ENCODE measurements at places on chromosomes 6 and 20. TPM values are rescaled to one million over a fixed set of nuclear protein-coding genes. Genes with fewer than 3 reads are reported as not detected.
A peak's percentile ranks its signal among the peaks of the same experiment; 100 is the strongest.

DNA sequence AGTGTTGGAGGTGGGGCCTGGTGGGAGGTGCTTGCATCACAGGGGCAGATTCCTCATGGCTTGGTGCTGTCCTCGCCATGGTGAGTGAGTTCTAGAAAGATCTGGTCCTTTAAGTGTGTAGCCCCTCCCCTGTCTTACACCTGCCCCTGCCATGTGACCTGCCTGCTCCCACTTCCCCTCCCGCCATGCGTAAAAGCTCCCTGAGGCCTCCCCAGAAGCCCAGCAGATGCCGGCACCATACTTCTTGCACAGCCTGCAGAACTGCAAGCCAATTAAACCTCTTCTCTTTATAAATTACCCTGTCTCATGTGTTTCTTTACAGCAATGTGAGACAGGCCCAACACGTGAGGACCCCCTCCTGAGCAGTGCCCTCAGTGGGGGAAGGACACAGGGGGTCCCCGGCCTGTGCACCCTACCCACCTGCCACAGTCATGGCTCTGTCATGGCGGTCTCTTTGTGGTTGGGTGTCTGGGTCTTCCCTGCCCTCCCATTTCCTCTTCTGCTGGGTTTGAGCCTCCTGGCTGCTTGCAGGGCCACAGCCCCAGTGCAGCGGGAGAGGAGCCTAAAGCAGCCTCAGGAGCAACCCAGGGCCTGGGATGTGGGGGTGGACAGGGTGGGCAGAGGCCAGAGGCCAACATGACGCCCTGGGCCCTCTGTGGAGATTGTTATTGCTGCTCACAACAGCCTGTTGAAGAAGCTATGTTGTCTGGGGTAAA, 87.2 kb upstream of the QKI start:
- H3K27me3 ChIP-seq, result no peaks in the 10 kb centered on the region
- H3K4me1 ChIP-seq, result no peaks in the 10 kb centered on the region
- no peak for DNase-seq

The SEL1L2 gene
- total RNA-seq, result not detected

The RRAGD gene
- 49.8 TPM for total RNA-seq

GRCh38 chr6:96466147-96466863, 55.3 kb upstream of the UFL1 start:
- no peak overlapping the region for H3K27ac ChIP-seq
- no peaks in the 10 kb centered on the region for H3K4me1 ChIP-seq
- H3K4me3 ChIP-seq, result no peak overlapping the region
- no peaks in the 10 kb centered on the region for H3K27me3 ChIP-seq

DNA sequence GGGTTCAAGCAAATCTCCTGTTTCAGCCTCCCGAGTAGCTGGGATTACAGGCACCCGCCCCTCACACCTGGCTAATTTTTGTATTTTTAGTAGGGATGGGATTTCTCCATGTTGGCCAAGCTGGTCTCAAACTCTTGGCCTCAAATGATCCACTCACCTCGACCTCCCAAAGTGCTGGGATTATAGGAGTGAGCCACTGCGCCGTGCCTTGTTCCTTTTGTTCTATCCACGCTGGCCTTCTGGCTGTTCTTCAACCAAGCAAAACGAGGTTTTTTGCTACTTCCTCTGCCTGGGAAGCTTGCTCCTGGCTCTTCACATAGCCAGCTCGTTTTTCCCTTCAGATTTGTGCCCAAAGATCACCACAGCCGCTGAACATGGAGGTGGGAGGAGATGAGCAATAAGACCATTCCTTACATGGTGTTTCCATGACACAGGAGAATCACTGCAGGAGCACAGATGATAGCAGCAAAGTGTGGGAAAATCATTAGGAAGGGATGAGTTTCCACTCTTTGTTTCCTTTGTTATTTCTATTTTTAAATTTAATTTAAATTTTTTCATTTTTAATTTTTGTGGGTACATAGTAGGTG, 201.0 kb upstream of the ZNF217 start:
- peaks cover 6% of the 10 kb centered on the region for H3K4me1 ChIP-seq
- H3K27me3 ChIP-seq, result no peaks in the 10 kb centered on the region
- H3K27ac ChIP-seq, result no peak overlapping the region
- DNase-seq, result no peak

- no peaks in the 10 kb centered on the region for H3K36me3 ChIP-seq
- no peaks in the 10 kb centered on the region for H3K4me1 ChIP-seq
- no peak overlapping the region for H3K4me3 ChIP-seq
- no peaks in the 10 kb centered on the region for H3K27me3 ChIP-seq
- DNase-seq, result peak; percentile 63
Measured at GRCh38 chr6:110493253-110493800, 16.9 kb upstream of the SLC22A16 start.

GRCh38 chr6:127186889-127187288, 68.4 kb downstream of the RSPO3 start:
- DNase-seq, result peak; percentile 33
- no peak overlapping the region for H3K27ac ChIP-seq
- no peak overlapping the region for H3K4me3 ChIP-seq
- no peaks in the 10 kb centered on the region for H3K4me1 ChIP-seq
- no peaks in the 10 kb centered on the region for H3K27me3 ChIP-seq

- no peaks in the 10 kb centered on the region for H3K27me3 ChIP-seq
- H3K4me3 ChIP-seq, result no peak overlapping the region
- H3K36me3 ChIP-seq, result no peaks in the 10 kb centered on the region
- H3K4me1 ChIP-seq, result peaks cover 26% of the 10 kb centered on the region
- no peak for DNase-seq
Measured at GRCh38 chr6:28139860-28140543, 1.7 kb upstream of the ZKSCAN8 start.

DNA sequence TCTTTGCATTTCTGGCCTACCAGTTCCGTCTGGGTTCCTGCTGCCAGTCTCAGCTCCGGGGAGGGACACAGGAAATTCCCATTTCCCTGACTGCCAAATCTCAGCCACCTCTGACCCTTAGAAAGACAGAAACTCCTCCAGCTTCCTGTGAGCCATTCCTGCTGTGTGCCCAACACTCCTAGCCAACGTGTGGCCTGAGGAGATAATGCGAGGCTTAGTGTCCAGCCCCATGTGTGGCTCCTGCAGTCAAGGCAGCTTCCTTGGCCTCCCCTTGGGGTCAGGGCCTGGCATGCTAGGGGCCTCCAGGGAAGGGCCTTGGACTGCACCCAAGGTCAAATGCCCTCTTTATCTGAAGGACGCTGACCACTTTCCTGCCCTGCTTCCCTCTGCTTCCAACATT, 45.1 kb downstream of the MAFB start:
- no peak overlapping the region for H3K4me3 ChIP-seq
- no peaks in the 10 kb centered on the region for H3K36me3 ChIP-seq

DNA sequence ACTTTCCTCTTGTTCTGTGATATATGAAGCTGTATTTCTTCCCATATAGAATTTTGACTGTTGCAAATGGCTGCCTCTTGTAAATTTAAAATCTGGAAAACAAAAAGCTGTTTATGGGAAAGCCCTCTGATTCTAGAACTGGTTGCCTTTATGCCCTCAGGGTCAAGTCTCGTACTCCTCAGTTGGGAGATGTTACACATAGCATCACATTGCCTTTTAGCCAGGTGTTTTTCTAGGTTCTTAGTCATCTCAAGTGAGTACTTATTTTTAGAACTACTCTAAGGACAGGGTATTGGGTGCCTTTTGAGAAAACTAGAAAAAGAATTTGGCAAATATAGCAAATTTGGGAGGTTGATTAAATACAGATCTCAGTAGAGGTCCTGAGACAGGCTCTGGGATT, 58.5 kb downstream of the ANKS1A start:
- H3K27ac ChIP-seq, result no peak overlapping the region
- H3K36me3 ChIP-seq, result no peaks in the 10 kb centered on the region
- H3K4me1 ChIP-seq, result no peaks in the 10 kb centered on the region

DNA sequence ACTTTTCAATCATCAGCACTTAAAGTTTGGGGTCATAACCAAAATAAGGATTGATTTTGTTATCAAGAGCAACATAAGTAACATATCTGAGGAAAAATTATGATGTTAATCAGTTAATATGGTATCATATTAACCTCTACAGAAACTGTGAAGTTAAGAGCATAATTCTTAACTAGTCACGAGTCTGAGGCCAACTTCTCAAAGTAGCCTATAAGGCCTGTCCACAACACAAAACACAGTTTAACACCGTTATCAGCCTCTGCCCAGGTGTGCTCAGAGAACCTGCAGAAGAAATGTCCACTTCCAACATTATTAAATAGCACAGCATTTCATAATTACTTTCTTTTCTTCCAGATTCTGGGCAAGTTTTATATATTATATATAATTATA, 1.1 kb downstream of the STX7 start:
- no peaks in the 10 kb centered on the region for H3K36me3 ChIP-seq
- peaks cover 40% of the 10 kb centered on the region for H3K4me1 ChIP-seq
- H3K27ac ChIP-seq, result peak overlapping the region; percentile 77
- H3K27me3 ChIP-seq, result no peaks in the 10 kb centered on the region
- peak overlapping the region; percentile 57 for H3K4me3 ChIP-seq

DNA sequence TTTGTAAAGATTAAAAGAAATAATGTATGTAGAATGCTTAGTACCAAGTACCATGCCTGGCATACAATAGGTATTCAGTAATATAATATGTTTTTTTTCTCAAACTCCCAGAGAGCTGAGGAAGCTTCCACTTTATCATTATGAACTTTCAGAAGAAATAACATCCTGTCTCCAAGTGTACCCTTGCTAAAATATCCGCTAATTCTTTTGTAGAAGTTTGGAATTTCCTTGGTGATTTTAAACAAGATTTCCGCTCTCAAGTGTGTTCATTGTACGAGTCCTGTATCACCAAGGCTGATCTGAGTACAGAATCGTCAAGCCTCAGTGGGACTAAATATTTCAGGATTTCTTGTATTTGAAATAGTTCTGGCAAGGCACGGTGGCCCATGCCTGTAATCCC, 16.1 kb upstream of the RNF144B start:
- no peaks in the 10 kb centered on the region for H3K27me3 ChIP-seq
- H3K4me1 ChIP-seq, result no peaks in the 10 kb centered on the region
- no peak for DNase-seq
- no peaks in the 10 kb centered on the region for H3K36me3 ChIP-seq
- no peak overlapping the region for H3K27ac ChIP-seq

- no peaks in the 10 kb centered on the region for H3K4me1 ChIP-seq
- peaks cover 30% of the 10 kb centered on the region for H3K36me3 ChIP-seq
- H3K27me3 ChIP-seq, result no peaks in the 10 kb centered on the region
- no peak overlapping the region for H3K27ac ChIP-seq
- DNase-seq, result peak; percentile 45
Measured at GRCh38 chr20:34544109-34544796, 14.3 kb upstream of the MAP1LC3A start.

The SLC22A16 gene
- total RNA-seq, result not detected

DNA sequence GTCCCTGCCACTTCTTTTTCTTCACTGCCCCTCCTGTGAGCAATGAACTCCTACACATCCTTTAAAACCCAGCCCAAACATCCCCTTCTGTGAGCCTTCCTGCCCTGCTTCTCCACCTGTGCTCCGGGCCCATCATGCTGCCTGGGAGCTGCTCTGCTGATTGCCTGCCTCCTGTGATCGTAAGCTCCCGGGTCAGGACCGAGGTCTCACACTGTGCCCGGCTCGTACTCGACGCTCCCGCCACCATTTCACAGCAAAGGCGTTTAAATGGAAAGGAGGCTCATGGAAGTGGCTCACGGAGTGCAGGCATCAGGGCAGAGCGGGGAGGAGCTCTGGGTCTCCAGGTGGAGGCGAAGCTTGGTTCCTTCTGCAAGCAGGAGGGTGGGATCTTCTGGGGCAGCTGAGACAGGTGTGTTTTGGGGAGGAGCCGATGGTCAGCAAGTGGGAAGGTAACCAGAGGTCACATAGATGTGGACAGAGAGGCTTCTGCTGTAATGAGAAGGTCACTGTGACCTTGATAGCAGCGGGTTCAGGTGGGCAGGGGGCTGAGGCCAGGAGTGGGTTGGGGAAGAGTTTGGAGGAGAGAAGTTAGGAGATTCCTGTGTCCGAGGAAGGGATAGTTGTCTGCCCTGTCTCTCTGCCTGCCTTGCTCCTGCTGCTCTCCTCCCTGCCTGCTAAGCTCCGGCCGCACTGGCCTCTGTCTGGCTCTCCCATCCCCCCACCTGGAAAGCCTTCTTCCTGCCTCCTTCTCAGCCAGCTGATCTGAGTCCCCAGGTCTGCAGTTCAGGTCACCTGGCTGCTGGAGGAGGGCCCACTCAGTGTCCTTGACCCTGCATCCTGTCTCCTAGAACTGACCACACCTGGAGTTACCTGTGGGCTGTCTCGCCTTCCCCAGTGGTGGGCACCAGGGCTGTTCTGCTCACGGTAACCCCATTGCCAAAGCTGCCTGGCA, 52.7 kb upstream of the FRMD1 start:
- no peak overlapping the region for H3K4me3 ChIP-seq
- no peak for DNase-seq
- H3K4me1 ChIP-seq, result no peaks in the 10 kb centered on the region
- H3K36me3 ChIP-seq, result no peaks in the 10 kb centered on the region
- H3K27ac ChIP-seq, result no peak overlapping the region
- no peaks in the 10 kb centered on the region for H3K27me3 ChIP-seq

- H3K27me3 ChIP-seq, result no peaks in the 10 kb centered on the region
- DNase-seq, result no peak
- no peak overlapping the region for H3K4me3 ChIP-seq
- no peaks in the 10 kb centered on the region for H3K4me1 ChIP-seq
- no peaks in the 10 kb centered on the region for H3K36me3 ChIP-seq
Measured at GRCh38 chr20:33465481-33466302, 22.1 kb upstream of the SNTA1 start.

The INSM1 gene
- total RNA-seq, result not detected

DNA sequence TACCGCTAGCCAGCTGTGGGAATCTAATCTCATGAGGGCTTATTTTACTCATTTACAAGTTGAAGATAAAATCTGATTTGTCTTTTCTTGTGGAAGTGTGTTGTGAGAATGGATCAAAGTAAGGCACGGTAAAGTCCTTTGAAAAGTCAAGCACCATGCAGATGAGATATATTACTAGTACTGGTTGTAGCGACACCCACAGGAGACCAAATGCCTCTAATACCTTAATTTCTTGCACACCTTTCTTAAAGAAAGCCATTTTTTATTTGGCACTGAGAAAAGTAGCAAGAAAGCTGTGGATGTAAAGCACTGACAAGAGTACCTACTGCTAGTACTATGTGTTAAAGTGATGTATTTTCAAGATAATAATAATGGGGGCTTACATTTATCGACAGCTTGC, 191.0 kb upstream of the MMS22L start:
- no peak overlapping the region for H3K4me3 ChIP-seq
- no peaks in the 10 kb centered on the region for H3K36me3 ChIP-seq
- H3K27me3 ChIP-seq, result no peaks in the 10 kb centered on the region
- no peaks in the 10 kb centered on the region for H3K4me1 ChIP-seq

DNA sequence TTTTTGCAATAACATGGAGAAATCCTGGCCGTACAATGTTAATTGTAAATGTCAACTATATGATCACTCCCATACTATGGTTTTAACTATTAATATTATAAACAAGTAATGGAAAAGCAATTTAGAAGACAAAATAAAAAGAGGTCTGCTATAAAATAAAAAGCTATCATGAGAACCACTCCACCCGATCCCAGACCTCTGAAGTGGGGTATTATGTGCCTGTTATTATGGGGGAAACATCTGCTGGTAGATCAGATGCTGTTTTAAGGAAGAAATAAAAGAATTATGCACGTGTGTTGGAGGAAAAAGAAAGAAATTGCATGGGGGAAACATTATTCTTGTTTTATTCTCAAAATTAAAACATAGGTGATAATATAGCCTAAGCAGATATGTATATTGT, 615.7 kb upstream of the ARID1B start:
- no peaks in the 10 kb centered on the region for H3K36me3 ChIP-seq
- no peak for DNase-seq
- no peak overlapping the region for H3K4me3 ChIP-seq
- no peaks in the 10 kb centered on the region for H3K27me3 ChIP-seq
- H3K4me1 ChIP-seq, result peaks cover 11% of the 10 kb centered on the region
